HuH-7.5 (cell line): ENCODE measurements at places on chromosomes 11 and 22.

- no peak for DNase-seq
Measured at GRCh38 chr22:29186302-29186701, 19.4 kb upstream of the EMID1 start.

GRCh38 chr11:88398372-88398771 lies 60.8 kb upstream of the CTSC start:
- no peak for DNase-seq

- no peak for DNase-seq
Measured at GRCh38 chr11:94851864-94852636, 83.9 kb downstream of the AMOTL1 start.

DNA sequence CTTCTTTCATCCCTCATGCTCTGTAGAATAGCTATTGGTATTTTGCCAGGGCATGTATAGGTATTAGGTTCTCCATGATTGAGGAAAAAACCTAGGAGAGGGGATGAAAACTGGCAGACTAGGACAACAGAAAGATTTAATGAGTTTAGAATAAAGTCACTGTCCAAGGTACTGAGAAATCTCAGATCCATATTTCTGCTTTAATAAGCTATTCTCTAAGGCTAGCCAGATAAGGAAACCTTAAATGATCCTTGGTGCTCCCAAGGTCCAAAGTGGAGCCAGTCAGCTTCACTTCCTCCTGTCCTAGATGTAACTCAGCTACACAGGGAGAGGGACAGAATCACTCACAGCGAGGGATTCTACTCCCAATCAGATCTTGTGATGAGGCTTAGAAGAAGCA lies 13.7 kb upstream of the CSNK2A3 start:
- no peak for DNase-seq

DNA sequence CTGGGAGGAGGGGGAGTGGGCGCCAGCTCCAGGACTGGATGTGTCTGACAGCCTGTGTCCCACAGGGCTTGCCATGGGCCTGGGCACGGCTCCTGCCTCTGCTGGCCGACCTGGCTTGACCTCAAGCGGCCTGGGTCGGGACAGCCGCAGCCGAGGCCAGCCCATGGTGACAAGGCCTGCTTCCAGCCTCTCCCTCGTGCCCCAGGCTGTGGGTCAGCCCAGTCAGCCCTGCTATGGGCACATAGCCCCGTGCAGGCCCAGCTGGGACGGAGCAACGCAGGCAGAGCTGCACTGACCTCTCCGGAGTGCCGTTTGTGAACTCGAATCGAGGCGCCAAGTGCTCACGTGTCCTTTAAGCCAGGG lies 17.9 kb downstream of the OSBPL5 start:
- DNase-seq = no peak
